ENCODE measurements at places on chromosomes 5 and 9.
A peak's percentile ranks its signal among the peaks of the same experiment; 100 is the strongest.

GRCh38 chr5:139088024-139088423, 110.1 kb downstream of the SIL1 start:
- no peak for DNase-seq

DNA sequence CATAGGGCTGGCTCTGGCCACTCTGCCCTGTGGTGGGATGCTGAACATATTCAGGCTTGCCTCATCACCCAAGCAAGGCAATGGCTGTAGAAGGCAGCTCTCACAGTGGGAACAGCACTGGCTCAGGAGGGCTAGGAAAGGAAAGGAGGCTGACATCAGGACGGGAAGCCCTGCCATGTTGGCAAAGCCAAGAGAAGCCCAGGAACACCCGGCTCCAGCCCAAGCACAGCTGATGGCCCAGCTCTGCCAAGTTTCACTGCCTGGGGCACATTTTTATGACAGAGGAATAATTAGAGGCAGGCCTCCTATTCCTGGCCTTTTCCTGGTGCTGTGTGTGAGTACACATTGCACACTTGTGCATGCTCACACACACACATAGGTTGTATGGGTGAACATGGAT, 163.6 kb upstream of the SMIM23 start:
- DNase-seq = no peak

- DNase-seq = no peak
Observed at GRCh38 chr9:95857124-95857523, 18.4 kb upstream of the ERCC6L2 start.

DNA sequence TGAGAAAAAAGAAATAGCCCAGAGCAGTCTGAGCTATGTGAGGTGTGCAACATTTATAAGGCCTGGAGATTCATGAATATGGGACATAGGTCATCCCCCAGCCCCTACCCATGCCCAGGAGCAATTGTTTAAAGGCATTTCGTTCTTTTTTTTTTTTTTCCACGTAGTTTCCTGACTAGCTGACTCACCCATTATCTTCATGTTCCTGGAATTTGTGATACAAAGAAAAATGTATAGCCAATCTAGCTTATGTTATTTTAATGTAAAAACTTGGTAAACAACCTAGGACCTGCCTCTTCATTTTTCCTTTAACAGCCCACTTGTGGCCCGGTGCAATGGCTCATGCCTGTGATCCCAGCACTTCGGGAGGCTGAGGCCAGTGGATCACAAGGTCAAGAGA, 81.3 kb downstream of the OSTF1 start:
- no peak for DNase-seq

DNA sequence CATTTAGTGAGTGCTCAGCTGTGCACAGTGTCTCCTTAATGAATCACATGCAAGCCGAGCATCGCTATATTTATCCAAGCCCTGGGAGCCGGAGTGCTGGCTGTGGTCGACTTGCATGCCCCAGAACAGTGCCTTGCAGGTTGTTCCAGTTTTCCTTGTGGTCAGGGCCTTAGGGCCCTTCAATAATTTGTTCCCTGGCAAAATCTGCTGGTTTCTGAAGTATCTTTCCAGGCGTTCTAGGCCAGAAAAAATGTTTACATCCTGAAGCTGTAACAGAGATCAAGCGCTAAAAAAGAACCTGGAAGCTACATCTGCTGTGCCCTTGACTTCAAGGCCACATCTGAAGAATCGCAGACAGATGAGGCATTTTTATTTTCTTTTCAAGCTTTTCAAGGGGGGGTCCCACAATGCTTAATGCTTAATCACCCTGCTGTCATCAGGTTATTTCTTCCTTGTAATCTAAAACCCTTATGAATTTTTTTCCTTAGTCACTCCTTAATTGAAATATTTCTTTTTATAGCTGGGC, 105.8 kb downstream of the DOCK2 start:
- no peak for DNase-seq

- DNase-seq = no peak
Observed at GRCh38 chr9:76619640-76620039, 144.6 kb upstream of the PCA3 start.

GRCh38 chr5:45017568-45017967, 208.8 kb downstream of the MRPS30 start:
- no peak for DNase-seq

DNA sequence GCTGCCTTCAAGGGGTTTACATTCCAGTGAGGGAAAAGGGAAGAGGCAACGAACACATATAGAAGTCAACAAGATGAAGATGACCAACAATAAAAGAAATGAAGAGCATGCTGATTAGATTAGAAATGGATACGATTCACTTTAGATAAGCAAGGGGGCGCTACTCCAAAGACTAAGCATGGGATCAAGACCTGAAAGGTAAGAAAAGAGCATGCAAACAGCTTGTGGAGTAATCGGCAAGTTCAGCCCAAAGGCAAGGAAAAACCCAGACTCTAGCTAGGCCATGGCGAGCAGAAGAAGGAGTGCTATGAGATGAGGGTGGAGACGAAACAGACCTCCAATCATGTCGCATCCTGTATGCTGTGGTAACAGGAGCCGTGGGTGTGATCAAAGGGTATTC, 124.4 kb downstream of the FANCC start:
- no peak for DNase-seq

DNA sequence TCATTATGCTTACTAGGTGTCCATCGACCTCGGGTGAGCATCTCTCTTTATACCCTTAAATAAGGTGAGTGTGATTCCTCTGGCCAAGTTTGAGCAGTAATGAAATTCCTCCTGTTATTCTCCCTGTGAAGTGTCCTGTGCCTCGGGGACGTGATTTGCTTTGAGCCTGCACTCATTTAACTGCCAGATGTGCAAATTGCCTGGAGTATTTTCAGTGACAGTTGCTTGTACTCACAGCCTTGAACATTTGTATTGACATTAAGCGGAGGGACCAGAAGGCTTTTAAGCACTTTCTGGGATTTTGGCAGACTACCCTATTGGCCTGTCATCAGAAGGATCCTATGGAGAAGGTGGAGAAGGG, 126.9 kb downstream of the DOCK2 start:
- DNase-seq = no peak

- DNase-seq = no peak
Observed at GRCh38 chr9:34143116-34143515, 16.6 kb upstream of the DCAF12 start.

DNA sequence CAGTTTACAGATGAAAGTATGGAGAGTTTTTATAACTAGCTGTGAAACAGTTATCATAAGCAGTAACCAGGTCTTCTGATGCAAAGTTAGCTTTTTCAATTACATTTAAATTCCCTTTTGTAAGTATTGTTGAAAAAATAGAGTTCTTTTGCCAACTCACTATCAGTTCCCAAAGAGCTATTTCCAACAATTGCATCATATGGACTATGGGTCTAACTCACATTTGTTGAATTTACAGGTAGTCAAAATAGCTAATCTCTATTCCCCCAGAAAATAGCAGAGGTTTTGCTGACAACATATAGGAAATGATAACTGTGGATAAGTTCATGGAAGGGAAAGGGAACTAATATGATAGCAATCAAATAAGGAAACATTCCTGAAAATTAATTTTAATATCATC, 1.4 kb downstream of the SPINK1 start:
- no peak for DNase-seq

DNA sequence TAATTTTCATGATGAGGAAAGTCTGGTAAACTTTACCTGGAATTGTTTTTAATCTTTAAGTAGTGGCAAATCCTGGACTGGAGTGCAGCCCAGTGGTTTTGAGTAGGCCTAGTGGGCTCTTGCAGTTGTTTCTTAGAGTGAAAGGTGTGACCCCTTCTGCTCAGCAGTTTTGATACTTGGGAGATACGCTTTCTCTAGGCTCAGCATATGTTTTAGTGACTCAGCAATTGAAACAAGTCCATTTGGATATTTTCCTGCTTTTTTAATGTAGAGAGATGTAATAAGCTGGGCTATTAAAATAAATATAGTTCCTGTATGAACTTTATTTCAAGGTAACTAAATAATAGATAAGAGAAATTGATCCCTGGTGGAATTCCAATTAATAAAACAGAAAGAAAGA, 6.0 kb downstream of the POLR3G start:
- no peak for DNase-seq

GRCh38 chr5:92861531-92862285, 719.3 kb downstream of the NR2F1-AS1 start:
- no peak for DNase-seq

- DNase-seq = no peak
Observed at GRCh38 chr9:89714321-89714720, 109.5 kb downstream of the GADD45G start.

GRCh38 chr9:35882263-35882848, 12.2 kb upstream of the OR13J1 start:
- DNase-seq = peak; percentile 89

- DNase-seq = no peak
Observed at GRCh38 chr5:133990396-133990795, 14.4 kb downstream of the VDAC1 start.

- DNase-seq = no peak
Observed at GRCh38 chr5:96128204-96128864, 166.7 kb upstream of the ELL2 start.

GRCh38 chr5:180910735-180911134, 11.8 kb downstream of the BTNL8 start:
- no peak for DNase-seq

DNA sequence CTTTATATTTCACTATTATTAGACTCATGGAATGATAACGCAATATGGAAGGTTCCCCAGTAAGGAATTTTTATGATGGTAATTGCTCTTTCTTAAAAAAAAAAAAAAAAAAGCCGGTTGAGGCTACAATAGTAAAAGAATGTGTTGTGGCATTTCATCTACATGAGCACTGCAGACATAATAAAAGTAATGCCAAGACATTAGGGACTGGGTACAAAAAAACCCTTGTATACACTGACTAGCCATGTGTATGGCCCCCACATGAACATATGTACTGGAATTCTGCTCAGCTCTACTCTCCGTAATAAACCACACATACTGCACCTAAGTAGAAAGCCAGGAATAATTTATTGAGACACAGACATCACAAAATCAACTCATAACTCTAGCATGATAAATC, 218.4 kb downstream of the ADAMTS6 start:
- no peak for DNase-seq

GRCh38 chr5:165573445-165573844, 2068.0 kb downstream of the MAT2B start:
- no peak for DNase-seq

DNA sequence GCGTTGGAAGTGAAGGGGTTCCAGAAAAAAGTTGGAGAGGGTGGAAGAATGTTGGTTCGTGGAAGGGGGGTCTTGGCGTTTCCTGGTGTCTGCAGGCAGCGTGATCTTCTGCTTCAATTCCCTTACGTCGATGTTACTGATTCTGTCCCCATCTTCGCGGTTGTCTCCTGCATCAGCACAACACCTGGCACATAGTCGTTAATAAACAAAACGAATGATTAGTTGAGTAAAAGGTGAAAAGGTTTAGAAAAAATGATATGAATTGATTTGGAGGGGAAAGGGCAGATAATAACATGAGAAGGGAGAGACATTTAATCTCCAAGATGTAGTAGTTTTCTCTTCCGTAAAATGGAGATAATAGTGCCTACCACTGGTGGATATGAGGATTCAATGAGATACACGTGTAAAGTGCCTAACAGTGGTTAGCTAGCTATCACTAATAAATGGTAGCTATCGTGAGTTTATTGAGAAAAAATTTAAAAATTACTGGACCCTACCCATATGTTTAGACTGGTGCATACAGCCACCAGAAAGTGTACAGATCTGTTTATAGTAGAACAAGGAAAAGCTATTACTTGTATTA, 556 bp downstream of the MTREX start:
- peak; percentile 26 for DNase-seq

All from activated CD8-positive, alpha-beta T cell treated with anti-CD3 and anti-CD28 coated beads for 36 hours (primary cell).